ENCODE measurements at places on chromosomes 1 and 21.

GRCh38 chr21:21290751-21291150, 292.5 kb downstream of the NCAM2 start:
- no peak for DNase-seq

DNA sequence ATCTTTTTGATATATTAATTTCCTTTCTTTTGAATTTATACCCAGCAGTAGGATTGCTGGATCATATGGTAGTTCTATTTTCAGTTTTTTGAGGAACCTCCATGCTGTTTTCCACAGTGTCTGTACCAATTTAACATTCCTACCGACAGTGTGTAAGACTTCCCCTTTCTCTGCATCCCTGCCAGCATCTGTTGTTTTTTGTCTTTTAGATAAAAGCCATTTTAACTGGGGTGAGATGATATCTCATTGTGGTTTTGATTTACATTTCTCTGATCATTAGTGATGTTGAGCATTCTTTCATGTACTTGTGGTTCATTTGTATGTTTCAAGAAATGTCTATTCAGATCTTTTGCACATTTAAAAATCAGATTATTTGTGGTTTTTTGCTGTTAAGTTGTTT, 62.4 kb upstream of the STUM start:
- no peak for DNase-seq

- no peak for DNase-seq
Observed at GRCh38 chr1:245432228-245432875, 277.6 kb downstream of the KIF26B start.

DNA sequence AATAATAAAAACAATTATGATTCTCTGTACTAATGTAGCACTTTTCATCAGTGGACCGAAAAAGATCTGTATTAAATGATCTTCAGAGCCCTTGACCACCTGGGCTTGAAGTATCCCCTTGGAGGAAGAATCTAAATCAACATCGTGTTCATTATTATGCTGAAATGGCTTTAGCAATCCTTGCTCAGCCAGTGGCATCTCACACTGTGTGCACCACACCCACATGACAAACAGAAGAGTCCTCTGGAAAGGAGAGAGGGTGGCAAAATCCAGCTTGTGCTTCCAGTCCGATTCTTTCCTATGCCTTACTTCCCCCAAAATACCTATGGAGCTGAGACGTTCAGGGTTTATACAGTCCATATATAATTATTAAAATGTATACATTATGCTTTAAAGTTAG, 318.5 kb upstream of the RUNX1 start:
- no peak for DNase-seq

DNA sequence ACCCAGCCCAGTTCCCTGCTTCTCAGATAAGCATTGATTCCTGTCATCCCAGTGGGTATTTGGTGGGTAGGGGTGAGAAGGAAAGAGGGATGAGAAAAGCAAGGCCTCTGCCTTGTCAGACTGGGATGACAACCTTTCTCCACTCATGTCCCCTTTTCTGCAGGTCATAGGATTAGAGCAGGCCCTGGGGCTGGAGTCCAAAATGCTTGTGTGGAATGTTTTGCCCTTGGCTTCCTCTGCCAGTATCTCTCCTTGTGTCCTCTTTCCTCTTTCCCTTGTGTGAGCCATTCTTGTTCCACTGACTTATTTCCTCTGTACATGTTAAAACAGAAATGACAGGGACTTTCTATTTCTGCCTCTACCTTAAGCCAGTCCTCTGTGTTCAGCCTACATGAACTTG, 4.1 kb downstream of the ATP2B4 start:
- no peak for DNase-seq

GRCh38 chr1:10832703-10833102, 36.3 kb upstream of the CASZ1 start:
- DNase-seq, result no peak

- no peak for DNase-seq
Observed at GRCh38 chr1:214075999-214076707, 88.4 kb downstream of the PROX1 start.

DNA sequence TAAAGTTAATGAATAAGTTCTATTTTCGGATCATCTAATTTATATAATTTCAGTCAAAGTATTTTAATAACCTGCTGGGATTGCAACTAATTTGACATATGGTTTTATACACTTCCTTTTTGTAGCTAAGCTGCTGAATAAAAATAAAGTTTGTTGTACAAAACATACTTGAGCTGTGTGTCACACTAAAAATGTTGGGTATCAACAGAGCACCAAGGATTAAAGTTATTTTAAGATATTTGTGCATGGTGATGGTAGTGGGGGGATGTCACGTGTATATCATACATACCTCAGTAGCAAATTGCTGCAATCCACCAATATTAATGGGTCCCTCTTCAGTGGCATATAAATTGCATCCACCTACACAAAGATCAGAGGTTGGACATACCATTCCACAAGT, 199.6 kb downstream of the DPYD start:
- no peak for DNase-seq

Measured in stimulated activated CD4-positive, alpha-beta T cell treated with anti-CD3 and anti-CD28 coated beads, Interleukin-1b, Interleukin-23, amount 100 ng/mL, for 24 hours (primary cell).